Skin of body (tissue), 3 donors: ENCODE measurements at places on chromosomes 2 and 18.

GRCh38 chr2:218397820-218398436, 1.7 kb upstream of the CTDSP1 start:
- DNase-seq = peak; percentile 65

GRCh38 chr2:120312860-120313694, 32.9 kb upstream of the INHBB start:
- DNase-seq = peak; percentile 74

GRCh38 chr18:51196118-51196810, 1.2 kb downstream of the MEX3C start:
- no peak for DNase-seq

GRCh38 chr2:238875101-238875470, 27.2 kb downstream of the TWIST2 start:
- no peak for DNase-seq

DNA sequence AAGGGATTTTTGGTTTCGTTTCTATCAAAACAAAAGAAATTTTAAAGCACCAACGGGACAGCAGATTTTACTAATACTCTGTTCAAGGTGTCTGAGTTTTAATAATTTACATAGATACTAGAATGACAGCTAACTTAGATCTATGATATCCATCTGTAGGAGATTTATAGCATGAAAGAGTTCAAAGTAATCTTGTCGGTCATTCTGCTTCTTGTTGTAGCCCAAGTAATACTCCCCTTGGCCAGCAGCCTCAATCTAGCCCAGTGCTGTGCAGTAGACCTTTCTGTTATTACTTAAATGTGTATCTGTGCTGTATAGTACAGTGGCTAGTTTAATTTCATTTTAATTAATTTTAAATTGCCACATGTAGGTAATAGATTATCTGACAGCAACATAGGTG, 44.7 kb downstream of the ANKRD12 start:
- DNase-seq = no peak

DNA sequence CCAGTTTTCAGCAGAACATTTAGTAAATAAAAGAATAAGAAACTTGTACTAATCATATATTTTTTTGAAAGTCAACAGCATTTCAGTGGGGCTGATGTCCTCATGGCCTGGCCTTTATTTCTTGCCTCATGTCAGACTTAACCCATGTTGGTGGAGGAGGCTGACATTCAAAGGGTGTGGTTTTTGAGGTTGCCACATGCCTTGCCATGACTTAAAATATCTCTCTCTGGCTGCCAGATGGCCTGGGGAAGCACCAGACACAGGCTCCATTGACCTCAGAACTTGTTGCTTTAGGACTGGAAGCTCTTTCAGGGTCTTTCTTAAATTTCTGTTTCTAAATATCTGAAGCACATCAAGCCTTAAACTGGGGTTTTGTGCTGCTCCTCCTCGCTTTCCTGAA, 32.5 kb upstream of the CD28 start:
- DNase-seq = peak; percentile 45

GRCh38 chr2:86185517-86186212, 9.6 kb downstream of the IMMT start:
- DNase-seq = no peak

DNA sequence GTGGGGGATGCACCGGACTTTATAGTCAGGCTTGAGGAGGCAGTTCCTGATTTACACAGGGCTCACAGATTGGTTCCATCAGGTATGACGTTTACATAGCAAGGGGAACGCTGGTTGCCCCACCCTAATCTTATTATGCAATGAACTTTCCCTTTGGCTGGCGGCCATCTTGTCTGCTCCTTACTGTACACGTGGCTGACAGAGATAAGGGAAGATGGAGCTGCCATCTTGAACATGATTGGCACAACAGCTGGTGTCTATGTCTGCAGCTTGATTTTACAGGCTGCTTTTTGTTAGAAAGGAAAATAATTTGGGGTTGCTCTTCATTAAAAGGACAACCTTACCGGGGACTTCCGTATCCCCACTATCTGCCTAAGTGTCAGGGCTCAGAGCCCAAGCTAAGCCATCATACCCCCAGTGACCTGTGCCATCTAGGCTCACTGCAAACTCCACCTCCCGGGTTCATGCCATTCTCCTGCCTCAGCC, 33.5 kb upstream of the ATG16L1 start:
- DNase-seq = no peak

GRCh38 chr2:167440382-167440781, 552.1 kb downstream of the XIRP2 start:
- no peak for DNase-seq

GRCh38 chr18:52216666-52217065, 123.3 kb upstream of the DCC start:
- no peak for DNase-seq

DNA sequence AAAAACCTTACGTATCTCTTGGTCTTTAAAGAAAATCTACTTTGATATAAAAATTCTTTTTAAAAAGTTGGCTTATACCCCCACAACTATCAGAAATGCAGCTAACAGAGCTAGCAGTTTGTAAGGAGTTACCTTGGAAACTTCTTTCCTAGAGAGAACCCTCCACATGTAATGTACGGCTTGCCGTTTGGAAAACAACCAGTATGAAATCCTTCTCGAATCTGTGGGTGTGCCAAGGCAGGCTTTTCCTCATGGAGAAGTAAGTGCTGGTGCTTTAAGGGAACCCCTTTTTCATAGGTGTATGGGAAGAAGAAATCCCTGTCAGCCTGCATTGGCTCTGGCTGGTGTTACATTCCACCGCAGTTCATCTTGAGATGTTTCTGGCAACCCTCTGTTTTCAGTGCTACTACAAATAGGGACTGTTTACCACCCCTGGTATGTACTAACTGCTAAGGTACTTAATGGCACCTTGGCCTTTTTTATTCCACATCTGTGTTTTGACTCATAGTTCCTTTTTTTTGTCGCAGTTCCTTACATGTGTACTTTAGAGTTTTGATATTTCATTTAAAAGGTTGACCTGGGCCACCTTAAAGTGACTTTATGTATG, 248.4 kb downstream of the FHOD3 start:
- no peak for DNase-seq

- no peak for DNase-seq
Observed at GRCh38 chr2:72716601-72717000, 109.2 kb downstream of the EXOC6B start.

GRCh38 chr2:95728878-95729596, 137.2 kb downstream of the TRIM43 start:
- peak; percentile 87 for DNase-seq

- no peak for DNase-seq
Observed at GRCh38 chr2:113282747-113283533, 4.2 kb upstream of the PAX8 start.

- DNase-seq = no peak
Observed at GRCh38 chr2:223681125-223681524, 79.0 kb upstream of the SCG2 start.

GRCh38 chr2:217108086-217108485, 248.2 kb upstream of the TNP1 start:
- DNase-seq = no peak

GRCh38 chr18:29171892-29172755, 995.2 kb upstream of the CDH2 start:
- peak; percentile 88 for DNase-seq

DNA sequence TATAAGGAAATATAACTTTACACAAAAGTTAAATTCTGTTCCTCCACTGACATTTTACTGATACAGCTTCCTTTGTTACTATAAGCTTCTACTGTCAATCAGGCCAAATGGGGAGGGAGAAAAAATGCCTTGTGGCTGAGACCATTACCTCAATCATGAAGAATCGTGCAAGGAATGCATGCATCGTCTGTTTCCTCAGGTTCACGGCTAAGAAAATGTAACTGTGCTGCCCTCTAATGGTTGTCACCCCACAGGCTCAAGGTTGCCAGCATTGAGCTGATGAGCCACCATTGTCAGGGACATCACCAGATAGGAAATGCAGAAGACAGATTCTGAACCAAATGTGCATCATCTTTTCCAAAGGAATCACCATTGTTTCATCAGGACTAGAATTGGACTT, 426.9 kb downstream of the CDH2 start:
- DNase-seq = peak; percentile 32

DNA sequence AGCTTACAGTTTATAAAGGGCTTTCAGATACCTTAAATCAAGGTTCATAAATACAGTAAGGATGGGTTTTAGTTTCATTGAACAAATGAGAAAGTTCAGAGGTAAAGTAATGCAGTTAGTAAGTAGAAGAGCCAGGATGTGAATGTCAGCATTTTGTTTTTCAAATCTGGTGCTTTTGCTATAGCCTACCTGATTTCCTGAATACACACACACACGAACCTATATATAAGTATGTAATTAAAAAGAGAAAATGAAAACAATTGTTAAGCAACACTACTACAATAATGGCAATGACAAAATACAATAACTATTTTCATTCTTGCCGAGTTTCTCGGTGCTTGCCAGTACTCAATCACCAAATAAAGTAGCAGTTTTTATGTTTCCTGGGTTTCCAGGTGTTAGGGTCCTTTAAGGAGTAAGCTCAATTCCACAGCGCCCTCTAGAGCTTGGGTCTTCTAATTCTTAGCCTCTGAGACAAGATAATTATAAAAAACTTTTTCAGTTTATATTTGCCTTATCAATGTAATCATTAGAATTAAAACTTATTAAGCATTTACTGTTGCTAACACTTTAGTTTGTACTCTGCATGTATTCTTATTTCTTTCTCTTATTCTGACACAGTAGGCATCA, 512.9 kb upstream of the ACVR2A start:
- no peak for DNase-seq

DNA sequence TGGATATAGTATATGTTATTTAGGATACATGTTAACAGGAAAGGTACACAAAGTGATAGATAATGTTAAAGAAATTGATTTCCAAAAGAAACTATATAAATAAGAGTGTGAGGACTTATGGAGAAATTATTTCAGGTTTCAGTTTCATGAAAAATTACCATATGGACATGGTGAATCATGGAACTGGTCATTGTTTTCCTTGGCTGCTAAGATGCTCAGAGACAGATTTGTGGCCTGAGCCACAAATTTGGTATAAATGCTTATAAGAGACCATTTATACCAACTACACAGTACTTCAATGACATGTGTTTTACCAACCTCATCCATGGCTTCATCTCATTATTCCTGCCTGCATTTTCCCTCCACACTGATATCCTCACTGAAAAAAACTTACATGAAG, 188.1 kb downstream of the FMNL2 start:
- no peak for DNase-seq

- no peak for DNase-seq
Observed at GRCh38 chr2:187001248-187001647, 152.3 kb upstream of the ZSWIM2 start.

DNA sequence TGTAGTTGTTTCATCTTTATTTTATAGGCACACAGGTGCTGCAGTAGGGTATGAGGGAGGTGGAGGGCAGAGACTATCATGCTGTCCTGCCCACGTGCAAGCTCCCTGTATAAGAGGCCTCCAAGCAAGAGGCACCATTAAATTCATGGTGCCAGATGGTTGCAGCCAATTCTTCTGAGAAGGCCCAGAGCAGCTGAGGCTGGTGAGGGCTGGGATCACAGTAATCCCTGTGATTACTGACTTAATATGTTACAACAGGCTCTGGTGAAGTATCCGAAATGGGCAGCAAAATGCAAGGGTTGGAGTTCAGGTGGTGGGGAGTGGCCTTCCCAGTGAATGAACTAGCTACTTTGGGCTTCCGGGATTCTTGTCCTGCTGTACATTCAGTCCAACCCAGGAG, 191.9 kb upstream of the SMAD2 start:
- DNase-seq = no peak
